ENCODE measurements at places on chromosomes 11 and 22.

GRCh38 chr11:106384429-106384828 lies 307.0 kb downstream of the AASDHPPT start:
- no peak for DNase-seq

- DNase-seq = peak; percentile 26
Measured at GRCh38 chr11:14258221-14258935, 100.6 kb downstream of the RRAS2 start.

DNA sequence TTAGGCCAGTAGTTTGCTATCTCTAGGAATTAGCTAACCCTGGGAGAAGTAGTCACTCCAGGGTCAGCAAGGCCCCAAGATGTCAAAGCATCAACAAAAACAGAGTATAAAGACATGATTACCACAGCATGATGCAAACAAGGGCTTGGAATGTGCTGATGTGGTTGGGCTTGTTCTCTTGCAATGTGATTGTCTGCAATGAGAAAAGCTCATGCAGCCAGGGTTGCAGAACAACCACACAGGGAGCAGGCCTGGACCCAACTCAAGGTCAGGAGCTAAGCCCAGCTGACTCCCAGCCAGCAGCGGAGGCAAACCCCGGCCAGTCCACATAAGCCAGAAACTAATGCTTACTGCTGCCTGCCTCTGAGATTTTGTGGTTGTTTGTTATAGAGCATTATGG lies 132.4 kb upstream of the ZC3H12C start:
- DNase-seq = no peak

DNA sequence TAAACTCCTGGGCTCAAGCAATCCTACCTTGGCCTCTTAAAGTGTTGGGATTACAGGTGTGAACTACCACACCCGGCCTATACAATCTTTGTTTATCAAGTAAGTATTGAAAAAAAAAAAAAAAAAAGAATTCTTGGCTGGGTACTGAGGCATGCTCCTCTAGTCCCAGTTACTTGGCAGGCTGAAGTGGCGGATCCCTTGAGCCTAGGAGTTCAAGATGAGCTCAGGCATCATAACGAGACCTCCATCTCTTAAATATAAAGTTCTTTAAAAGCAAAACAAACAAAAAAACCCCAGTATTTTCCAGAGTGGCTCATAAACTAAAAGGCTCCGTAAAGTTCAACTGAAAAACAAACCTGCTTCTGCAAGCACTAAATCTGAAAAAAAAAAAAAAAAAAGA lies 50.3 kb upstream of the GAB2 start:
- DNase-seq = no peak

DNA sequence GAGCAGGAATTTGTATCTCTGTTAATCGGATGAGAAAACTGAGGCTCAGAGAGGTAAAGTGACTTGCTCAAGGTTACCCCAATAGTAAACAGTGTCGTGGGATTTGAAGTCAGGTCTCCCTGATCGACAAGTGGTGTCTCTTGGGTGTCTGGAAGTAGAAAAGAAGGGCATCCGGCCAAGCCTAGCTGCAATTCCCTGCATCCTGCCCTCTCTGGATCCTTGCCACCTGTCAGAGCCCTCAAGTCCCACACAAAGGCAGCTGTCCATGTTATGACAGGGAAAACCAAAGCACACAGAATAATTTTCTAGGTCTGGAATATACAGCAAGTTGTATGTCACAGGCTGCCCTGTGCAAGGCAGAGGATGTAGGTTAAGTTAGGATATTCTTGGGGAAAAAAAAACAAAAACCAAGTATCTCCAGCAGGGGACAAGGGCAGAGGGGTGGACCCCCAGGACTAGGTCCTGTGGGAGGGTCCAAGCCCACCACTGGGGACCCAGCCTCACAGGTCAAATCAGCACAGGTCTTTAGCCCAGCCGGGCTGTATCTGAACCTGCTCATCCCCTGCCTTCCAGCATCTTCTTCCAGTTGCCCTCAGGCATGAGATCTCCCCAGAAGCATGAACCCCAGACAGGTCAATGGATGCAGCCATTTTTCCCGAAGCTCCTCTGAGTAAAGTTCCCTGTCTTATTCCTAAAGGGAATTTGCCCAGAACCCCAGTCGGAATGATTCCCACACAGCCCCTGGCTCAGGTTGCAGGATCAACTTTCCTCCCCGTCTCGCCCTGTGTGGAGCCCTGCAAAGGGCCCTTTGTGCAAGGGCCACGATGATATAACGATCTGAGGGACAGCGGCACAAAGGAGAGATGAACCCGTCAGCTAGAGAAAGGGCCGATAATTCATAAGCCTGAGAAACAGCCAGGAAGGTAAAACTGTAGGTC lies 15.0 kb downstream of the USH1C start:
- DNase-seq = no peak

GRCh38 chr11:9849389-9849788 lies 185.5 kb downstream of the SWAP70 start:
- no peak for DNase-seq

All from NK-92 treated with Interleukin-12 subunit alpha and Interleukin-12 subunit beta, amount 100 ng/mL, for 24 hours (cell line).